ENCODE measurements at places on chromosomes 5 and 9.

DNA sequence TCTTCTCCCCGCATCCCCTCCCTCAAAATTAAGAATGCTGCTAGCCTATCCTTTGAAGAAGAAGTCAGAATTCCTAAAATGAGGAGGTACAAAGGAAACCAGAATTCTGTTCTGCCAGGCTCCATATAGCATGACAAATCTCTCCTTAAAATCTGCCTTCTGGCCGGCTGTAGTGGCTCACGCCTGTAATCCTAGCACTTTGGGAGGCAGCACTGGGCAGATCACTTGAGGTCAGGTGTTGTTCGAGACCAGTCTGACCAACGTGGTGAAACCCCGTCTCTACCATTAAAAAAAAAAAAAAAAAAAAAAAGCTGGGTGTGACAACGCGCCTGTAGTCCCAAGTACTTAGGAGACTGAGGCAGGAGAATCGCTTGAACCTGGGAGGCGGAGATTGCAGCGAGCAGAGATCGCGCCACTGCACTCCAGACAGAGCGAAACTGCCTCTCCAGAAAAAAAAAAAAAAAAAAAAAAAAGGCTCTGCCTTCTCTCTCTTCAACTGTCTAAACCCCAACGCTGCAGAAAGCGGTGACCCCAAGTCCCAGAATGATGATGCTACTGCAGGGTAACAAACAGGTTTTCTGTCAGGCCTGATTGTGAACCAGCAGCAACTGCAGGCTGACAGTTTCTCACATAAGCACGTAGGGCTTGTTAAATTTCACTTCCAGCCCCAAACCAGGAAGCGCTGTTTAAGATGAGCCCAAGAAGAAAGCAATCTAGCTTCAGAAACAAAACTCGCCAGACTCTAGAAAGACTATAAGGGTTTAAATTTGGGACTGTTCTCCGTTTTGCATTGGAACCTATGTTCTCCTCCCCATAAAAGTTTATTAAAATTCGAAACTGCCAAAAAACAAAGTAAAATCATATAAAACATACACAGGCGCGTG lies 963 bp upstream of the CAST start:
- DNase-seq = peak; percentile 59

DNA sequence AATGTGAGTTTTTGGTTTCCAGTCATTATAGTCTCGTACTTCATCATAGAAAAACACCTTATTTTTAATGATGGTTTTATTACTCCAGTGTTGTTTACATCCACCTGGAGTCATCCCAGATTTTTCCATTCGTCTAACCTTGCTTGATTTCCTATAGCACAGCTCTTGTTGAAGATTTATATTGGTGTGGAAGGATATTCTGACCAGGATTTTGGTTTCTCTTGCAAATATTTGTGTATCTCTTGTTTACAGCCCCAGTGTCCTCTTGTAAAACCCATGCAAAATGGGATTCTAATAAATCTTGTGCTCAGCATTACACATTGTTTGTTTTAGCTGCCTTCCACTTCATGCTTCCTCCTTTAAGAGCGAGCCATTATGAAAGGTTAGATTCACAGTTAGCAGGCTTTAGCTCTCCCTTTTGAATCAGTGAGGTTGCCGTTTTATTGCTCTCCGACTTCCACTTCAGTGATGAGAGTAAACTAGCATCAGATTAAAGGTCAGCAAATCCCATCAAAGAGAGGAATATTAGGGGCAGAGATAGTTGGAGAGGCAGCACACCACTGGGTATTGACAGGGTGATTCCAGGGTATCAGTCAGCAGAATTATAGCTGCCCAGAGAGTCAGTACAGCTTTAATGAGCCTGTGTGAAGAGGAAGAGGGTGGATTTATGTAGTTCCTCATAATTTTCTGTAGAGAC lies 157.1 kb downstream of the PBX3 start:
- no peak for DNase-seq

GRCh38 chr5:150413176-150413901 lies 629 bp upstream of the CD74 start:
- DNase-seq = no peak

DNA sequence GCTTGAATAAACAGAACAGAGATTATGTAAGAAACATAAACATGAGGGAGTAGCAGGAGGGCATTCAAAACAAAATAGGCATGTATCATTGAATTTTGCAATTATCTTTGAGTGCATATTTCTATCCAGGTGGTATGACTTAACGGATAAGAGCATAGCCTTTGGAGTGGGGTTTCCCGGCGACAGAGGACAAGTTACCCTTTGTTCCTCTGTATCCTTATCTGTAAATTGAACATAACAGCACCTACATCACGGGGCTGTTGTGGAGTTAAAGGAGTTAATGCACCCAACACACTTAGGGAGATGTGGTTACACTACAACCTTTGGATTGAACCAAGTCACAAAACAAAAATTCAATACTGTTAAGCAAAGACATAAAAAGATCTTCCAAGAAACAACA lies 314.6 kb upstream of the KIF2A start:
- no peak for DNase-seq

GRCh38 chr5:160930406-160930805 lies 78.4 kb upstream of the ATP10B start:
- DNase-seq = peak; percentile 77

GRCh38 chr5:120320626-120321025 lies 143.5 kb upstream of the PRR16 start:
- no peak for DNase-seq

DNA sequence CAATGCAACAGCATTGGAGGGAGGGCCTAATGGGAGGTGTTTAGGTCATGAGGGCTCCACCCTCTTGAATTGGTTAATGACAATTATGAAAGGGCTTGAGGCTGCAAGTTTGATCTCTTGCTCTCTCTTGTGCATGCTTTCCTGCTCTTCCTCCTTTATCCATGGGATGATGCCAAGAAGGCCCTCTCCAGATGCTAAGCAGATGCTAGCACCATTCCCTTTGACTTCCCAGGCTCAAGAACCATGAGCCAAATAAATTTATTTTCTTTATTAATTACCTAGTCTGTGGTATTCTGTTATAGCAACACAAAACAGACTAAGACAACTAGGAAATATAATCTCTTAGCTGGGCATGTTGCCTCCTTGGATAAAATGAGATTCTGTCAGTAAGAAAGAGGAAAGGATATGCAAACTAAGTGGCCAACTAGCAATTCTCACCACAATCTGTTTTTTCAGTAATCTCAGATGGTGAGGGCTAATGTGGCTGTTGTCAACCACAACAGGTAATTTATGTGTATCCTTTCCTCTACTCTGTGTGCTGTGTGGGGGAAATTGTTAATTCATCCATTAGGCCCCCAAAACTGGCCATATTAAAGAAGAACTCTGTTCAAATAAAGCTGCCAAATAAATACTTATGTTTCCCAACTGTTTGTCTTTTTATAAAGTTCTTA lies 269.1 kb upstream of the CD180 start:
- no peak for DNase-seq
